GM23248 (cell line): ENCODE measurements at places on chromosomes 1 and 21. TPM values are rescaled to one million over a fixed set of nuclear protein-coding genes. Genes with fewer than 3 reads are reported as not detected.
A peak's percentile ranks its signal among the peaks of the same experiment; 100 is the strongest.

The FOXJ3 gene
- 15.9 and 16.3 TPM in 2 replicates for polyA plus RNA-seq

The RPE65 gene
- polyA plus RNA-seq: not detected in 2 replicates

The HNRNPU gene
- polyA plus RNA-seq: 166 and 173 TPM in 2 replicates

The CYP4A22 gene
- not detected in 2 replicates for polyA plus RNA-seq

The NBPF10 gene
- polyA plus RNA-seq: 1.1 and 1.3 TPM in 2 replicates

The GJA8 gene
- not detected in 2 replicates for polyA plus RNA-seq

DNA sequence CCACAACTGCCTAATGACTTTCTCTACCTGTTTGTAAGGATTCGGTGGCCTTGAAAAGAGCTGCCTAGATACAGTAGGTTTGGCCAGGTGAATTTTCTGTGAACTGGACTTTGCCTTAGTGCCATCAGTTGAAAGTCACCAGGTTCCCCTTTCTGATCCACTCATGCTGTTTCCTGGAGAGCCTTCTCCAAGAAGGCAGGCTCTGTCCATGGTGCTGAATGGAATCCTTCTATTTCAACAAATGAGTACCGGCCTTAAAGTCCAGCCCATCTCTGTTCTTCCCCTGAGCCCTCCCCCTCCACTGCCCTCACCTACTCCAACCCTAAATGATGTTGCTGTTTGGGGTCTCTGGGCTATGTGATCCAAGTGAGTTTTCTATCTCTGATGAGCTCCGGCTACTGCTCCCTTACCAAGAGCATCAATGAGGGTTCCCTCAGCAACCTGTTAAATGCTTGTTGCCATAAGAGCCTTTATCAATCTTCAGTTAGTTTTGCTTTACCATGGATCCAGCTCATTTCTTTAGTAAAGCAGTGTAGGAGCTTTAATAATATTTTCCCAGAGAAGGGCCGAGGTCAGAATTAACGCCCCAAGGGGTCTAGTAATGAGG lies 500.4 kb downstream of the PTPRU start:
- peak; percentile 72 for DNase-seq

- DNase-seq: no peak
Measured at GRCh38 chr1:65386439-65386838, 34.0 kb upstream of the LEPR start.

- no peak for DNase-seq
Measured at GRCh38 chr1:20200966-20201365, 14.6 kb upstream of the PLA2G2C start.

DNA sequence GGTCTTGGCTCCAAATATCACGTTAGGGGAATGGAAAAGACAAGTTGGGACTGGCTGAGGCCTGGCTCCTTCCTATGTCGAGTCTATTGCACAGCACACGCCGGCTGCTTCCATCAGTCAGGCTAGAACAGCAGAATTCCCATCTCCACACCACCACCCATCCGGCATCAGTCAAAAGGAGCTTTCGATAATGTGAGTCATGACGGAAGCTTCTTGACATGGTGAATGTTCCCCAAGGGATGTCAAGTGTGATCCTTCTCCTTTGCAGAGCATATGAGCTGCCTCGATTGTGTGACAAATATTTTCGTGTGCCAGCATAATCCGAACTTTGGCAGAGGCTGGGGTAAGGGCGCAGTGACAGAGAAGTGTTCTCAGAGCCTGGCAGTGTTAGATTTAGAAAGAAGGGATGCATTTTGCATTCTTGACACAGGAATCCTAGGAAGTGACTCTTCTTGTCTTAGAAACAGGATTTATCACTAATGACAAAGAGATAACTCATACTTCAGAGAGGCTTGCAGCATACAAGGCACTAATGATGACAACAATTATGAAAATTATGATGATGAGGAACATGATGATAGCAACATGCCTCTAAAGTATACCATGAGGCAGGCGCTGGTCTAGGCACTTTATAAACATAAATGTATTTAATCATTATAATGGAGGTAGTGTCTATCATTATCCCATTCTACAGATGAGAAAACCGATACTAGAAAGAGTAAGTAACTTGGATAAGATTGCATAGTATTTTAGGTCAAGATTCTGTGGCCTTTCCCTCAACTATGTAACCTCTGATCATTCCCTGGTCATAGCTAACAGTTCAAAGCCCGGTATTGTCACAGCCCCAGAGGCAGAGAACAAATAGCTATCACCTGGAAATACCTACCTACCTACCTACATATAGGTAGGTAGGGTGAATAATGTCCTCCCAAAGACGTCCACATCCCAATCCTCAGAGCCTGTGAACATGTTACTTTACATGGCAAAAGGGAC lies 135.0 kb downstream of the KCNJ6 start:
- DNase-seq: peak; percentile 43

DNA sequence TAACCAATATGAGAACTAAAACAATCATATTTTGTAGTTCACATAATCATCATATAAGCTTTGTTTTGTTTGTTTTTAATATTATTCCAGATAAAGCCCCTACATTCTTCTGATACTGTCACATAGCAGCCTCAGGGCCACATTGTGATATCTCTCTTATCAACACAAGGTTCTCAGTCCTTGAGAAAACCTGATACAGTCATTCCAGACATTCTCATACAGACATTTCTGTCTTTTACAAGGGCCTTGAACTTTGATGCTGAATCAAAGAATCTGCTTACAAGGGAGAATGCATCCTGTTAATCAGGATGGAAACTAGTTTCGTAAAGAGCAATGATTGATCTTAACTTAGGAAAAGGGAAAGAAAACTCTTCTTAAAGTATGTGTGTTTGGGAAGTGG lies 12.7 kb upstream of the VCAM1 start:
- no peak for DNase-seq

DNA sequence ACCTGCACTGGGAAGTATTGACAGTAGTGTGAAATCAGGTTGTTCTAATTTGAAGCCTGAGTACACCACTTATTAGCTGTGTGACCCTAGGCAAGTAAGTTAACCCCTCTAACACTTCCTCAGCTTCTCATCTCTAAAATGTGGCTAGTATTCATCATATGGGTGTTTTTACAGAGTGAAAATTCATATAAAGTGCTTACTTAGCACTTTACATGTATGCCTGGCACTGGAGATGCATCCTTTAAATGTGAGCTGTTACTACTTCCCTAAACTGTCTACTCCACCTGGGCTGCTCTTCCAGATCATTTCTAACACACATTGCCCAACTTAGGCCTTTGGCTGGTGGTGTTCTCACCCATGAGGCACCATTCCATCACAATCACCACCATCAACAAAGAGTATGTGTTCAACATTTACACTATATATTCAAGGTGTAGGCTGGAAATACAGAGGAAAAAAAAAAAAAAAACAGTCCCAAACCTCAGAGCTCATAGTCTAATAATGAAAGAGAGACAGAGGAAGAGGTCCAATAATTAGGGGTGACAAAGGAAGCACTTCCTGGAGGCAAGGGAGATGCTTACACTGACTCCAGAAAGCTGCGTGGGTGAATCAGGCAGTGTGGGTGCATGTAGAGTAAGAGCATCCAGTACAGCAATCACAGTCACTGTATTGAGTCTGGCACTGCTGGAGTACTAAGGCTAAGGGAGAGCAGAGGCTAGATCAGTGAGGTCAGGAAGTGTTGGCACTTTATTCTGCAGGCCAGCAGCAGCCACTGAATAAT lies 3.6 kb downstream of the STX6 start:
- peak; percentile 42 for DNase-seq

GRCh38 chr1:46065405-46065804 lies 67.0 kb downstream of the PIK3R3 start:
- DNase-seq: no peak

- no peak for DNase-seq
Measured at GRCh38 chr21:20661745-20662422, 336.3 kb upstream of the NCAM2 start.

- DNase-seq: no peak
Measured at GRCh38 chr1:21914450-21914849, 22.7 kb downstream of the HSPG2 start.

DNA sequence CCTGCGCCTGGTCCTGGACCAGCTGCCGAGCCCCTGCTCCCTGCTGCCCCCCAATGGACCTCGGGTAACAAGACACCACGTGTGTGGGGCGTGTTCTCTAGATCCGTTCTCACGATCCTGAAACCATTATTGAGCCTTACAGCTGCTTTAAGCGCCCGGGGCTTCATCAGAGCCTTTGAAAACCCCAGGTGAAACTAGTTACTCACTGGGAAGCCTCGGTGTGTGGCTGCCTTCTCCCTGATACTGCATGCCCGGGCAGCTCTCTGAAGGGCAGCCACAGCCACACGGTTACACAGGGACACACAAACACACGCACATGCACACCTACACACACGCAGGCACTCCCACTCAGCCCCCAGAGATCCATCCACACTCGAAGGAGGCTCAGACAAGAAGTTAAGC lies 5.3 kb downstream of the HES2 start:
- peak; percentile 74 for DNase-seq

GRCh38 chr1:162328512-162328911 lies 48.1 kb downstream of the SPATA46 start:
- no peak for DNase-seq

GRCh38 chr1:237779356-237779755 lies 111.4 kb downstream of the ZP4 start:
- DNase-seq: no peak

GRCh38 chr21:45836694-45837670 lies 144.6 kb upstream of the COL6A1 start:
- DNase-seq: no peak
